ENCODE measurements at places on chromosomes 2 and 18. TPM values are rescaled to one million over a fixed set of nuclear protein-coding genes. Genes with fewer than 3 reads are reported as not detected.

- DNase-seq = no peak
These were observed 31.6 kb downstream of the KCNK3 start for GRCh38 chr2:26723991-26724750.

GRCh38 chr18:58004317-58004716, 39.7 kb upstream of the NEDD4L start:
- DNase-seq = no peak

DNA sequence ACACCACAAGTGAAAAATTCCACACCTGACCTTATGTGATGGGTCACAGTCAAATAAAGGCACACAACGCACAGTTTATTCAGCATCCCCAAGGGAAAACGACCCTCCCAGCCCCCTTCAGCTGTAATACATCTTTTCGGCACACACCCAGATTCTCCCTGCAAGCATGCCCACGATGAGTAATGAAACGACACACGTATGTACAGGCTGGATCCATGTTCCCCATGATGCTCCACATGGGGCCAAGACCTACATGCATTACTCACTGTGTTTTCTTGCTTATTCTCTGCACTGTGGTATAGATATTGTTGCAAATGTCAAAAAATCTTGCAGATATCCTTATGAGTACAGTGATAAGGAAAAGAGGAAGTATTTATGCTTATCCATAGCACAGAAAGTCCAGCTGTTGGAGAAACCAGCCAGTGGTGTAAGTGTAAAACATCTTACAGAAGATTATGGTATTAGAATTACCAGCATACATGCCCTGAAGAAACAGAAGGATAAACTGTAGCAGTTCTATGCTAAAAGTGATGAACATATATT, 32.5 kb upstream of the SGPP2 start:
- no peak for DNase-seq

DNA sequence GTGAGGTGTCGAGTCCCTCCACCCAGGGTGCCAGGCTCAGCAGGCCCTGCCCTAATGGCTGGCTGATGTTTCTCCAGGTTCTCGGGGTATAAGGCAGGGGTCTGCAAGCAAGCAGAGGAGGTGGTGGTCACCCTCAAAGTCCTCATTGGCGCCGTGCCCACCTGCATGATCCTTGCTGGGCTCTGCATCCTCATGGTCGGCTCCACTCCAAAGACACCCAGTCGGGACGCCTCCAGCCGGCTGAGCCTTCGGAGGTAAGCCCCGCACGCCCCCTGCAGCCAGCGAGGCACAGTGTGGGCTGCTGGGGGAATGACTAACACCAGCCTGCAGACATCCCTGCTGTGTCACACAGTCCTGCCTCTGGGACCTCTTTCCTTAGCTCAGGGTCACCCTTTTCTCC, 14.1 kb downstream of the MFSD2B start:
- DNase-seq = peak; percentile 81

- no peak for DNase-seq
These were observed 89.2 kb downstream of the NYAP2 start for GRCh38 chr2:225488743-225489142.

- no peak for DNase-seq
These were observed 93.6 kb downstream of the BCL11A start for GRCh38 chr2:60459851-60460250.

DSC3 gene
- total RNA-seq = 0.61 TPM

INO80B gene
- 25.3 TPM for total RNA-seq

RETSAT gene
- total RNA-seq = 12.7 TPM

FN1 gene
- total RNA-seq = 2,470 TPM

TMEFF2 gene
- not detected for total RNA-seq

TDRD15 gene
- total RNA-seq = 0.44 TPM
